ENCODE measurements at places on chromosomes 5 and 9. TPM values are rescaled to one million over a fixed set of nuclear protein-coding genes. Genes with fewer than 3 reads are reported as not detected.

ECSCR gene
- 0.36 TPM for total RNA-seq

ANKRD55 gene
- not detected for total RNA-seq

AGXT2 gene
- not detected for total RNA-seq

CTNND2 gene
- 1.8 TPM for total RNA-seq

All from PC-3 (cell line).